D721Med (cell line): ENCODE measurements at places on chromosomes 4 and X.

GRCh38 chr4:53461244-53461643, 83.8 kb downstream of the FIP1L1 start:
- no peak for DNase-seq

DNA sequence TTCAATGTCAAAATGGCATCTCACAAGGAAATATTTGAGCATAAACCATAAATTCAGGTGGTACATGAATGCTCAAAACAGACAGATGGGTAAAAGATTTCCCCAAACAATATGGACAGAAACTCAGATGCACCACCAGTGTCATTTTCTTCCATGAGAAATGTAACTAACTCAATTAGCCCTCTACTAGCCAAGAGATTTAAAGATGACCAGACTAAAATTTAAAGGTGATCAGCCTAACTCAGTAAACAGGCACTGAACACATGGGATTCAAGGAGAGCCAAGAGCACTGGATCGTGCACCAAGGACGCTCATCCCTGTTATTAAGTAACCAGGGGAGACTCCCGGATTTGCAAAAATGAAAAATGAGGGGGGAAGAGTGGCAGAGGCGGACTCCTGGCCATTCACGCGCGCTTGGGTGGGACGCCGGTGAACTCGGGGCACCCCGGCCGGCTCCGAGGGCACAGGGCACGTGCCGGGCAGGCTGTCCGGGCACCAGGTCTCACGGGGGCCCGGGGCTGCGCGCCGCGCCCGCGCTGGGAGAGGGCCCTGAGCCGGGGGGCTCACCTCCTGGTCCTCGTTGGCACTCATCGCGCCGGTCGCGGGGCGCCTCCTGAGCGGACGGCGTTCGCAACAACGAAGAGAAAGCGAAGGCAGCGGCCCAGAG, 490 bp downstream of the RWDD4 start:
- DNase-seq = no peak

DNA sequence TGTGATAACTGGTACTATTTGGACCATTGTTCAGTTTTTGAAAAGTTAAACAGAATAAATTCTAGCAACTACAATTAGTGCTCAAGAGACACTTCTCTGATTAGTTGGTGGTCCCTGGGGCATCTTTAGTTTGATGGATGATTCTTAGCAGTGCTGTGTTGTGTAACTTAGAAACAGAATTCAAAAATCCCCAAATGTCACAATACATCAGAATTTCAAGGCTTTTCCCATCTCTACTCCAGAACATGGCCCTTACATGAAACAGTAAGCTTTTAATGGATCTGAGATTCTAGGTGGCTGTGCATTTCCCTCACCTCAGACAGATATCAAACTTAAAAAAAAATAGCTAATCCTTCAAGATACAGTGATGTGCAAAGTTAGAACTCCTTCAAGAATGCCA, 104.4 kb upstream of the CXCL13 start:
- no peak for DNase-seq

- no peak for DNase-seq
Observed at GRCh38 chrX:119685225-119686066, 7.5 kb downstream of the SEPTIN6 start.
